ENCODE measurements at places on chromosomes 13 and 19.

GRCh38 chr13:104895521-104895920, 1639.9 kb downstream of the EFNB2 start:
- no peak for DNase-seq

DNA sequence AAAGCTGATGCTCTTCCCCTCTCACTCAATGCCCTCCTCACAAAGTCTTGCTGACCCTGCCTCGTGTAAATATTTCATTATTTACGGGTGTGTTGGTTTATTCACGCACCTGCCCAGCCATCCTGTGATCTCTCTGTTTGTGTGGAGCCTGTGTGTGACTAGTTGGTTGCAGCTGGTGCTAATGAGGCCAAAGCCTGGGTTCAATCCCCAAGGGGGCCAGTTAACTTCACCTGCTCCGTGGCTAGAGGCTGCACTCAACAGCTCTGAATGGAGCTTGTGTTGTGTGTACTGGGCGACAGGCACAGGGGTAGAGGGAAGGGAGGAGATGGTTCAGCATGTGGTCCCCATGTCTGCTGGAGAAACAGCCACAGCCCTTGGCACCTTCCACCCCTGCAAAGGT, 109.5 kb downstream of the DNAJC15 start:
- DNase-seq: no peak

DNA sequence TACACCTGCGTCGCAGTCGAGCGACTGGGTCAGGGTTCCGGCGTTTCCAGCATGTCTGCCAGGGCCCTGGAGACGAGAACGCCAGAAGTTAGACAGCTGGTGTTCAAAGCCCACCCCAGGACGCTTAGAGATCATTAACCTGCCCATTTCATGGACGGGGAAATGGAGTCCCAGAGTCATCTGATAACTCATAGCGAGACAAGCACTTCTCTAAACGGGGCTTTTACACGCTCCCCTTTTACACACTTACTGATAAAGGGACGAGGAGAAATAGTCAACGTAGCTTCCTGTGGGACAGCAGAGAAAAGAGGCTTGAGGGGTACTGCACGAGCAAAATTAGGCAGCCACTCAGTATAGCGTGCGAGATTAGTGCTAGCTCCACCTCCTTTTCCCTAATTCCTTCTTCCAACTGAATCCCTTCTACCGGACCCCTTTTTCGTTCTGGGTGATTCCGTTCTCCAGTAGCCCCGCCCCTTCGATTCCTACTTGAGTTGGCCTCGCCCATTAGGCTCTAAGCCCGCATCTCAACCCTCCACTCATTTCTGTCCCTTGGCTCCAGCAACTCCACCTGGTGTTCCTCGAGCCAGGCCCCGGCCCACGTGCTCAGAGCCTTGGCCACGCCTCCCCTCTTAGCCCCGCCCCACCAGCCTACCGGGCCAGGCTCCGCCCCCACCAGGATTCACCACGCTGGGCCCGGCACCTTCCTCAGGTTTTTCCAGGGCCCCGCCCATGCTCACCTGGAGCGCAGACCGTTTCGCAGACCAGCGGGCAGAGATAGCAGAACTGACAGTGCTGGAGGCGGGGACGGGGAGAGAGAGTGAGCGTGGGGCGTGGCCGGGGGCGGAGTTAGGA, 3.7 kb downstream of the HRC start:
- DNase-seq: peak; percentile 75

DNA sequence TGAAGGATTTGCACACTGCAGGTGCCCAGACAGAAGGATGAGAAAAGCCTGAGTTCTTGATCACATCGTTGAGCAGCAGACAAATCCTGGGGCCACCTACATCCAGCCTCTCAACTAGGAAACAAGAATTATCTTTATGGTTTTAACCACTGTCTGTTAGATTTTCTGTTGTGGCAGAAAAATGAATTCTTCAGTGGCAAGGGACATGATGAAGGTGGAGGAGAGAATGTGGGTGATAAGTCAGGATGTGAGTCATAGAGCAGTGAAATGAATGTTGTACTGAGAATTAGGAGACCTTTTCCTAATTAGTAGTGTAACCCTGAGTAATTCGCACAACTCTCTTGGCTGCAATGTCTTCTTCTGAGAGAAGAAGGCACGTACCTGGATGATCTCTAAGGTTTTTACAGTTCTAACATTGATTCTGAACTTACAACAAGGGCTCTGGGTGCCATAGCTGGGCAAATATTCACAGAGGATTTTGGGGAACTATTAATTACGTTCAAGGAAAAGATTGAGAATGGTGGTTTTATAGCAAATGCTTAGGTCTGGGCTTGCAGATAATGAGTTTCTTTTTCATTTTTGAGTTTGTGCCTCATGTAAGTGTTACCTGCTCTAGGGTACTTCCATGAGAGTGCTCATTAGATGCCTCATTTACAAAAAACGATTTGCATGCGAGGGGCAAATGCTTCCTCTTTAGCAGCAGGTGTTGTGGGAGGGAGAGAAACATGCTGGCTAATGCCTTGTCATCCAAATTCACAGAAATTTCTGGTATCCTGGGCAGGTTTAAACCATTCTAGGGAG, 111.0 kb upstream of the KL start:
- no peak for DNase-seq

GRCh38 chr13:26604784-26605545, 47.5 kb downstream of the WASF3 start:
- no peak for DNase-seq

- DNase-seq: no peak
Measured at GRCh38 chr19:3942790-3943409, 10.0 kb downstream of the NMRK2 start.

DNA sequence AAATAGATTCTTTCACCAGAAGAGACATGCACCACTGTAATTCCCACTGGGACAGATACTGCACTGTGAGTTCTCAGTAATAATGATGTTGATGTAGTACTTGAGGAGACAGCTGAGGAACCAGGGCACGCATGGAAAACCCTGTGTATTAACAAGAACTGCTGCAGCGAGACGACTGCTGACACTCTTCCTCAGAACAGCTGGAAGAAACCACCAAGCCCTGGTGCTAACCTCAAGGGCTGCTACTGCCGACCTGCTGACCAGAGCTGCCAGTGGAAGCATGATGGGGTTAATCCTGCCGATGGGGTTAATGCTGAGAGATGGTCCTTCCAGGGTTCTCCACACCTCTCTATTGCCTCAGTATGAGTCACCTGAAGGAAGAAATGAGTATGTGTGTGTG, 45.6 kb downstream of the EDNRB start:
- DNase-seq: no peak

DNA sequence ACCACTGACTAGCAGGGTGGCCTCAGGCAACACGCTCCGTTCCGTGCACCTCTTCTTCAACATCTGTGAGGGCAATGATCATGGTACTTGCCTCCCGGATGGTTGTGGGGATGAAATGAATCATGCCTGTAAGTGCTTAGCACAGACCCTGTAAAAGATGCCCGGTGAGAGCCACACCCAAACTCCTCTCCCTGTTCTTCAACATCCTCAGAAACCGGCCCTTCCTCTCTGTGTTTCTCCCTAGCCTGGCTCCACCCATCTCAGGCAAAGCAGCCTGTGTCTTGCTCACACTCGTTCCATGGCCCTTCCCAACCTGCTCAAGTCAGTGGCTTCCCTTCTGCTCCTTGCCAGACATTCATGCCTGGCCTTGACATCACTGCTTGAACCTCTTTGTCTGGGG, 5.8 kb upstream of the DMKN start:
- DNase-seq: no peak

DNA sequence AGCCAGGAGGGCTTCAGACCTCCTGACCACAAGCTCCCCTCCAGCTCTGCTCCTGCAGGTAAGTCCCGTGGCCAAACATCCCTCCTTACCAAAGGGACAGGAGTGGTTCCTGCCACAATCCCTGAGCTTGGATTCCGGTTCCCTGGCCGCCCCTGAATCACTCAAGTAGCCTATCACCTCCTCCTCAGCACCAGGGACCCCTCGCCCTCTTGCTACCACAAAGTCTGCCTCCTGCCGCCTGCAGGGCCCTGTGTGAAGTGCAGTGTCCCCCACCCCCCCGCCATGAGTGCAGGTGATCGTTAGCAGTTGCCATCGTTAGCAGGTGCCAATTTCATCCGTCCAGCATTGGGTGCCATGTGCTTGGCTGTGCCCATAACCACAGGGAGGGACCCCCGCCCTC, 40.8 kb upstream of the RANBP3 start:
- DNase-seq: no peak

GRCh38 chr19:403221-404027, 5.5 kb downstream of the C2CD4C start:
- DNase-seq: no peak

- no peak for DNase-seq
Measured at GRCh38 chr19:13975870-13976269, 23.6 kb downstream of the DCAF15 start.

GRCh38 chr19:18591735-18592385, 3.3 kb downstream of the REX1BD start:
- DNase-seq: no peak

DNA sequence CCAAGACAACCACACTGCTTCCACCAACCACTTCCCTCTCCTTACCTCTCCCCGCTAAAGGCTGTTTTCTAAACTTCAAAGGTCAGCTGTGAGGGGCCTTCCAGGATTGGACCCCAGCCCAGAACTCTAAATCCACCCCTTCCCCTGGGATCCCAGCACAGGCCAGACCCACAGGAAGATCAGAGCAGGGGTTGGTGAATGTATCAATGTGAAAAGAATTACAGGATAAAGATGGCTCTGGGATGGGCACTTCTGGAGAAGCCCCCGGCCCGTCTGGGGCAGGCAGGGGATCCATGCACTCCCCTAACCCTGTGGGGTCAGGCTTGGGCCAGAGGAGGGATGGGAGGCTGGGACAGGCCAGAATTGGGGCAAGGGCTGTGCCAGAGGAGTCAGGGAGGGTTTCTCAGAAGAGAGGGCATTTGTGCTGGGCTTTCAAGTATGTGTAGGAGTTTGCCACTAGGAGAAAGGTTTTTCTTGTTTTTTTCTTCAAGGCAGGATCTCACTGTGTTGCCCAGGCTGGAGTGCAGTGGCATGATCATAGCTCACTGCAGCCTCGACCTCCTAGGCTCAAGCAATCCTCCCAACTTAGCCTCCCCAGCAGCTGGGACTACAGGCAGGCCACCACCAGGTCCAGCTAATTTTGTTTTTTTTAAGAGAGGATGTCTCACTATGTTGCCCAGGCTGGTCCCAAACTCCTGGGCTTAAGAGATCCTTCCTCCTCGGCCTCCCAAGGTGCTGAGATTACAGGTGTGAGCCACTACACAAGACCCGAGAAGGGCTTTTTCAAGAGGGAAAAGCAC, 1.0 kb upstream of the MEF2B start:
- no peak for DNase-seq

DNA sequence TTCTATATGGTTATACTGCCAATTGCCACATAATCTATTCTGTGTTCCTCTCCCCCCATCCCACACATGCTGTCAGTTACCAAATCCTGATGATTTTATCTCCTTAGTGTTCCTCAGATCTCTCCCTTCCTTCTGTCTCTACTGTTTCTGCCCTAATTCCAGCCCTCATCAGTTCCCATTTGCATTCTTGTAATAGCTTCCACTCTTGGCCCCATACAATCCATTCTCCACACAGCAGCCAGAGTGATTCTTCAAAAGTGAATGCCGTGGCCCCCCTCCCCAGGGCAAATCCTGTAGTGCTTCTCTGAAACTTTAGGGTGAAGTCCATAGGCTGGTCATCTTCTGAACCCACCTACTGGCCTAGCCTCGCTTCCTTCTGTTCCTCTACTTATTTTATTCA, 114.4 kb downstream of the ZAR1L start:
- DNase-seq: no peak

DNA sequence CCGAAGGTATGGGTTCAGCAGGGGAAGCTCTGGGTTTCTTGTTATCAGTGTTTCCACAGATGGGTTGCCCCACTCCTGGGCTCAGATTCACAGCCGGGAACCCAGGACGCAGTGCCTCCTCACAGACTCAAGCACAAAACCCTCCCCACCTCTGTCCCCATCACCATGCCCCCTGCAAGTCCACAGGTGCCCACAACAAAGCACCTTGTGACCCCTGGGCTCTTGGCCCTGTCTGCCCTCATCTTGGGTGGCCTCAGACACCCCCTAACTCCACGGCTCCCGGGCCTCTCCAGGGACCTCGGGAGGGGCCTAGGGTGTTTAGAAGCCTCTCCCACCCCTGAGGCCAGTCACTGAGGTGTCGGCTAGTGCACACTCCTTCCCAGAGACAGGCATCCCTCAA, 231.7 kb downstream of the TUBA3C start:
- DNase-seq: no peak

DNA sequence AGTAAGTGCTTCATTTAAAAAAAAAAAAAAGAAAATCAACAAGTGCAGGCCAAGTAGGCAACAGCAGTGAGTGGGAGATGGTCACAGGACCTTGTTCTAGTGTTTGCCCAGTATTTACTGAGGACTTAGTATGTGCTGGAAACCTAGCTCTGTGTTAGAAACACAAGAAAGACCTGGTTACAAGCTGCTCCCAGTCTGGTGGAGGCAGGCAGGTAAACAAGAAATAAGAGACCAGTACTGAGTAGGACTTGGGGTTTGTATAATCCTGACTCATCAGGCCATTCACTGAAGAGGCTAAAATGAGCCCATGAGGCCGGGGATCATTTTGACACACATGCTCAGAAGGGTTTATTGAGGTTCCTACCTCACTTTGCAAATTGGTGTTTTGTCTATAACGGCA, 21.5 kb upstream of the SERPINE3 start:
- no peak for DNase-seq

DNA sequence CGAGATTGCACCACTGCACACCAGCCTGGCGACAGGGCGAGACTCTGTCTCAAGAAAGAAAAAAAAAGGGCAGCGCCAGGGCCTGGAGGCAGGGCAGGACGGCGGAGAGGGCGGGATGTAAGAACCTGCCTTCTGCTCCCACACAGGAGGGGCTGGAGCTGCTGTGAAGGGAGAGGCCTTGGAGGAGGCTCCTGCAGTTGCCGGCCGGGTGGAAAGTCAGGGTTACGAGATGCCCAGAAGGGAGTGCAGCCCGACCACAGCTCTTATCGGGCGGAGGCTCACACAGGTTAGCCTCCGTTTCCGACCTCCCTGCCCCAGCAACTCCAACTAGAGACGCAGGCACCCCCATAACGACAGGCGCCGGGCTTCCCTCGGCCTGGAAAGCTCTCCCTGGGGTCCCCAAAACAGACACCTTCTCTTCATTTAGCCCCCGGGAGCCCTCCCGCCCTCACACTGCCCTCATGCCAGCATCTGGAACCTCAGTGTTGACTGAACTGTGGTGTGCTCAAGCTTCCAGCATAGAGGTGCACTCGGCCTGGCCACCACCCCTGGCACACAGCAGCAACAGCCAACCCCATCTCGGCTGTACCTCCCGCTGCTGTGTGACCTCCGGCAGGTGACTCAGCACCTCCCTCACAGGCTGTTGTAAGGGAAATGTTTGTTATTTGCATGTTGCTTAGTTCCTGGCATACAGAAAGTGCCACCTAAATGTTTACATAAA, 1.4 kb downstream of the PLPP2 start:
- no peak for DNase-seq

DNA sequence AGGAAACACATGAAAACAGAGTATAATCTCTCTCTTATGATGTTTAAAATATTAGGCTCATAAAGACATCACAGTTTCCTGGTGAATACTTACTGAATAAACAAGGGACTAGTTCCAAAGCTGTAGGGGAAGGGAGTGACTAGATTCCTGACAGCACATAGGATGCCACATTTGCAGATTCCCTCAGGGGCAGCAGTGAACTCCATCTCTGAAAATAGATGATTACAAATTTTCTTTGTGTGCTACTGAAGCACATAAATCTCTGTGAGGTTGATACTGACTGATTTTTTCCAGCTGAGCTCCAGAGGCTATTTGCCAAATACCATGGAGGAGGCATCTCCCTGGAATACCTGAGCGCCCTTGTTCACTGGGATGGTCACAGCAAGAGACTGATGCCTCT, 77.3 kb downstream of the FGF9 start:
- no peak for DNase-seq
